ENCODE measurements at places on chromosomes 6 and 20. TPM values are rescaled to one million over a fixed set of nuclear protein-coding genes. Genes with fewer than 3 reads are reported as not detected.

- DNase-seq, result no peak
Observed at GRCh38 chr6:25056130-25056529, 120.4 kb upstream of the RIPOR2 start.

- peak; percentile 55 for DNase-seq
Observed at GRCh38 chr6:46985943-46986342, 56.2 kb downstream of the ADGRF1 start.

DNA sequence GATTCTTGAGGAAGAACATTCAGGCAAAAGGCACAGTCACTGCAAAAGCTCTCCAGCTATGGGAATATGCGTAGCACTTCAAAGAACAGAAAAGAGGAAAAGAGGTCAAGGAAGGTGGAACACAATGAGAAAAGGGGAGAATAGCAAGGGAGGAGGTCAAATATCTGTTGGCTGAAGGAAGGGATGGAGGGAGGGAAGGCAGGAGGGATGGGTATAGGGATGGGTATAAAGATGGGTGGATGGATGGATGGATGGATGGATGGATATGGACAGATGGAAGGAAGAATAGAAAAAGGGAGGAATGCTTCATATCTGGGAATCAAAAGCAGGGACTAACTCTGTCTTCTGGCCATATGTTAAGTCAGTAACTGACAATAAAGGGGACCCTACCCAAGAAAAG is 164.2 kb upstream of the TOP1 start:
- DNase-seq, result no peak

The PROCR gene
- 61.3 TPM for total RNA-seq

- no peak for DNase-seq
Observed at GRCh38 chr6:122872311-122872710, 83.3 kb downstream of the SMPDL3A start.

GRCh38 chr6:51459958-51460357 is 627.5 kb downstream of the PKHD1 start:
- no peak for DNase-seq

The WFDC12 gene
- not detected for total RNA-seq

DNA sequence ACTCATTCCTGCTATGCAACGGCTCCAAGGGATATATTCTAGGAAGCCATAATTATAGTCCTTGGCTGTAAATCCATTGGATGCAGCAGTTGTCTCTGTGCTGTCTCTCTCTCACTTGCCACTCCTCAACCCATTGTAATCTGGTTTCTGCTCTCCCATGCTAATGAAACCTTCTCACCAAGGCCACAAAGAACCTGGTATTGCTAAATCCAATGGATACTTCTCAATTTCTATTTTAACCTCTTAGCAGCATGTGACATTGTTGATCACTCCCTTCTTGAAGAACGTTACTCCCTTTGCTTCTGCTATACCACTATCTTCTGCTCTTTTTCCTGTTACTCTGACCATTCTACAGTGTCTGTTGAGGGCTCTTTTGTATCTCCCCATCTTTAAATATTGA is 39.8 kb upstream of the GCLC start:
- DNase-seq, result no peak

- DNase-seq, result no peak
Observed at GRCh38 chr20:38883081-38883980, 42.9 kb upstream of the FAM83D start.

DNA sequence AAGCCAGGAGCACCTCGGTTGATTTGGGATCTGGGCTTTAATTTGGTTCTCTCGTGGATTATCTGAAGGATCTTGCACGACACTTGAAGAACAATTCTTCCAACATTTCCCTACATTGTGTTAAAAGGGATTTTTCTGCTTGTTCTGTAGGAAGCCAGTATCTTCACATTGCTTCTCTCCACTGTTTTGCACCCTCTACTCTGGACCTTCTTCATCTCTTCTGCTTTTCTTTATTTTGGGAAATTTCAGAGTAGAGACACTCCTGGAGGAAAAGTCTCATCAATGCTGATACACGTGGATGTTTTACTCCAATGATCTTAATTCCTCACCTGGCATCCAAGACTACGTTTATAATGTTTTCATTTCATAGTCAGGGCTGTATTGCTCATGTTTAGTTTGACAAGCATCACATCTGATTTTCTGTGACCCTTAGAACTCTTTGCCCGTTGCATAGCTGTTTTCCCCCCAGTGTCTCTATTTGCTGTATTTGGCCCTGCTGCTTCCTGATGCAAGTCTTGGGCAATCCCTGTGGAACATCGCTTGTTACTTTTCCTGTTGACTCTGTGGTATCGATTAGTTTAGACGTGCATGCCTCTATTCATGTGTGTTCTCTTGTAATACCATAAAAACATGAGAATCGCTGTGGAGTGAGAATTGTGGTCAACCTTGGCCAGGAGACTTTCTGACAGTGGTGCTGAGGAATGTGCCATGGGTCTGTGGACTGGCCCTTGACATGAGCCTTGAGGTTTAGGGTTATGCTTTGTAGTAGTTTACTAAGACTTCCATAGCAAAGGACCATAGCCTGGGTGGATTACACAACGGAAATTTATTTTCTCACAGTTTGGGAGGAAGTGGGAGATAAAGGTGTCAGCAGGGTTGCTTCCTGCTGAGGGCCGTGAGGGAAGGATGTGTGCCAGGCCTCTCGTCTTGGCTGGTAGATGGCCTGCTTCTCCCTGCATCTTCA is 12.5 kb downstream of the PLCB1 start:
- no peak for DNase-seq

- DNase-seq, result no peak
Observed at GRCh38 chr6:119922814-119923213, 573.3 kb upstream of the MAN1A1 start.

DNA sequence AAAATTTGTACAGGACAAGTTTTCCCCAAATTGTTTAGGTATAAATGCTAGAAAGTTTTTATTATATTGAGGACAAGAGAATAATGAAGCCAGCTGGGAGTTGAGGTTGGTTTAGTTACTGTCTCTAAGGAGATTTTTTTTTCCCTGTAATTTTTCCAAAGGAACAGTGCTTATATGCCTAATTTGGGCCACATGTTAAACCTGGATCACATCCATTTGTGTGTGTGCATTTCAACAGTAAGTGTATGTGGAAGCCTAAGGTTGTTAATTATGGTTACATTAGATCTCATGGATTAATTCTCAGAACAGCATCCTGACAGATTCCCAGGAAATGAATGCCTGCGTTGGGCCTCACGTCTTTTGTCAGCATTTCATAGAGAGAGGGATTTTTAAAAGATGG is 4.5 kb downstream of the IGF2R start:
- DNase-seq, result no peak

The MEP1A gene
- total RNA-seq, result not detected

The GPR6 gene
- total RNA-seq, result not detected

The HSPA1A gene
- 55.3 TPM for total RNA-seq

- DNase-seq, result no peak
Observed at GRCh38 chr20:61219021-61219431, 33.0 kb upstream of the CDH4 start.

DNA sequence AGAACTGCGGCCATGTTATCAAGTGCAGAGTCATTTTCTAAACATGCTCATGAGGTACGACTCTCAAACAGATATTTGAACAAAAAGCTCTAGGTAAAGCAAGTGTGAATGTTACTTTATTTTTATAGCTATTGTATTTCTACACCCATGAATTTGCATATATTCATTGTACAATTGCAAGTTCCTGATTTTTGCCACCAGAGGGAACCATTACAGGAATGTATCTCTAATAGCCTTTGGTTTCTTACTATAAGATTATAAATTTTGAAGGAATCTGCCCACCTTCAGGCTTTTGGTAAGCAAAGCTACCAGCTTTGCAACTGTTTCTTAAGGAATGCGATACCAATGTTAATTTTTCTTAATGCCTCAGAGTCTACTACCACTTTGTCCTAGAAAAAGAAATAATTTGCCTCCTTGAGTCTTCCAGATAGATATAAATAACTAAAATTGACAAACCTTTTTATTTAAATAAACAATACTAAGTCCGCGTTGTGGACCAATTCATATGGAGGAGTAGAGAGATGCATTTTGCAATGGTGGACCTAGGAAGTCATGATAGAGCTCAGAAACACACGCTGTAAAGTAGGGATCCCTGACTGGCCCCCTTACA is 125.4 kb upstream of the SAMD5 start:
- peak; percentile 34 for DNase-seq

DNA sequence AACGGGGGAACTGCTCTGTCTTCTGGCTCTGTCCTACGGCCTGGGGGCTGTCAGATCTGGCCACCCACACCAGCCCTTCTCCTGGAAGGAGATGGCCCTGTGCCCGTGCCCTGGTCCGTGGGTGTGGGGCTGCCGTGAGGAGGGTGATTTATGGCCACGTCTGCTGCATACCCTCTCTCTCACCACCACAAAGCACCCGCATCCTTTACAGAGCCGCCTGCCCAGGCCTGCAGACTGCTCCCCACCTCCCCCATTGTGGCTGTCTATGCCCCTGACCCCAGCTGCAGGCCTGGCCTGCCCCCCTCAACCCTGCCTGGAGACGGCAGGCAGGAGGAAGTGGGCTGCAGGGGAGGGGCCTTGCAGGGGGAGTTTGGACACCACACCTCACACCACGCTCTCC is 72.7 kb upstream of the GATA5 start:
- no peak for DNase-seq

The WFDC10B gene
- not detected for total RNA-seq

The SCRT2 gene
- not detected for total RNA-seq

The OCSTAMP gene
- not detected for total RNA-seq

DNA sequence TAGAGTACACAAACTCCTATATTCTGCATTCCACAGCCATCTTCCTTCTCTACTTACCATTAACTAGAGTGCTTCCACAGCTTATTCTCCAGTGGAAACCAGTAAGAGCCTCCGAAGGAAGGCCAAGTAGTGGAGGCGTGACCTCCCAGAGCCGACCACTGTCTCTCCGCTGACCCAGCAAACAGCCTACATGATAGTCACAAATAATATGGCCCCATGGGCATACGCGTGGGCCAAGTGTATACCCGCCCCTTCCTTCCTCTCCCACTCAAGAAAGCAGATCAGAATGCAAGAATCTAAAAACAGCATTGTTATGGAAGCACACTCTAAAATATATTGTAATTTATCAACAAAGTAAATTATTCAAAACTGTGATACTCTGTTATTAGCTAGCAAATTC is 526.6 kb upstream of the JARID2 start:
- DNase-seq, result no peak

The SPO11 gene
- not detected for total RNA-seq

DNA sequence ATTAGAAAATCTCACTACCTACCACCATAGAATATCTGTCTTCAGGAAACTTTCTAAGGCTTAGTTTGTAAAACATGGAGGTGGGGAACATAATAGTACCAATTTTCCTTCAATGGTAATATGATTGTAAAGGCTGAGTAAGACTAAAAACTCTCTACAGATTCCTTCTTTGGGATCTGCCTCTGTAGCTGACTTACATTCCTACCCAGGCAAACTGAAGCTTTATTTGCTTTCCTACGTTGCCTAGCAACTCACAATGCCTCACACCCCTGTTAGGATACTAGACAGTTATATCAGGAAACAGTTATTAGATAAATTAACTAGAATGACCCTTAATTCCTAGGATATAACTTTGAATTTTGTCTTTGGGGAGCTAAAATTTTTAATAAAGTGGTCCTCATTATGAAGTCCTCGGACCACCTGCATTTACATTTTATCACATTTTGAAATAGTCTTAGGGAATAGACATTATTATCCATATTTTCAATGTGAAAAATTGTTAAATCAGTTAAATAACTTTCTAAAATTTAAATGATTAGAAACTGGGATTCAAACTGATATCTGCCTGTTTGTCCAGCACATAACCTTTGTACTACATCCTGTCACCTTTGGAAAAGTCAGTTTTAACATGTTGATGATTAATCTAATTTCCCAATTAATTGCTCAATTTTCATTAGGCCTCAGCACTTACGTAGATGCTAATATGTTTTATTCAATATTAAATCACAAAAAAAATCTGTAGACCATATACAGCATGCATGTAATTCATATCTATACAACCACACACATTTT is 591.4 kb downstream of the RNF144B start:
- DNase-seq, result peak; percentile 72

DNA sequence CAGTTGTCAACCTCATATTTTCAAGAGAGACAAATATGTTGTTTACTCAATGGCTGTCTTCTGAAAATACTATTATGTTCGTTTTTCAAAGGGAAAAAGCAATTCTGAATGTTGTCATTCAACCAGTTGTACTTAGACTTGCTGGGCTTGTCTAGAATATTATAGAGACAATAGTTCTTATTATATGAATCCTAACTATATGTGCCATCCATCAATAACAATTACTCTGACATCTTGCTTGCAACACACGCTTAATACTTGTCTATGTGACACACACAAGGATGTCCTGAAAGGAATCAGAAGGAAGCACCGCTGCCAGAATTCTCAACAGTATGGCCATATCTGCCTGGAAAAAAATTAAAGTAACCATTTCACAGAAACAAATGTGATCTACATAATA is 283.3 kb upstream of the NRSN1 start:
- DNase-seq, result no peak

The ULBP2 gene
- 12.2 TPM for total RNA-seq

The SLC17A3 gene
- not detected for total RNA-seq
